ENCODE measurements at places on chromosomes 5 and 9.

DNA sequence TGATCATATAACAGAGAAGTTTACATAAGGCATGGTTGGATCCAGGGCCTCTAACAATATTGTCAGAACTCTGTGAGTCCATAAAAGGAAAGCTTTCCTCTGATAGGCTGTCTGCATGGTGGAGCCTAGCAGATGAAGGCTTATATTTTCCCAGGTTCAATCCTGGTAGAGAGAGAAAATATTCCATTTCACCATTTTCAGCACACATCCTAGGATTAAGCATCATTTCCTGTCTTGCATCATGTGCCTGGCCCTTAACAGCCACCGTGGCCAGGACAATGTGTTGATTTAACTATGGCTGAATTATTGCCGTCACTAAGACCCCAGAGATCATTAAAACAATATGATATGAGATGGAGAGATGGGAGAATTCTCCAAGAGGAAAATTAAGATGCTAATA, 90.9 kb upstream of the GRIA1 start:
- no peak for DNase-seq

- no peak for DNase-seq
Observed at GRCh38 chr9:133583586-133583985, 25.6 kb downstream of the FAM163B start.

GRCh38 chr5:180831139-180832093, 28.8 kb upstream of the MGAT1 start:
- peak; percentile 42 for DNase-seq

- DNase-seq: no peak
Observed at GRCh38 chr9:36788534-36788933, 215.8 kb downstream of the MELK start.

DNA sequence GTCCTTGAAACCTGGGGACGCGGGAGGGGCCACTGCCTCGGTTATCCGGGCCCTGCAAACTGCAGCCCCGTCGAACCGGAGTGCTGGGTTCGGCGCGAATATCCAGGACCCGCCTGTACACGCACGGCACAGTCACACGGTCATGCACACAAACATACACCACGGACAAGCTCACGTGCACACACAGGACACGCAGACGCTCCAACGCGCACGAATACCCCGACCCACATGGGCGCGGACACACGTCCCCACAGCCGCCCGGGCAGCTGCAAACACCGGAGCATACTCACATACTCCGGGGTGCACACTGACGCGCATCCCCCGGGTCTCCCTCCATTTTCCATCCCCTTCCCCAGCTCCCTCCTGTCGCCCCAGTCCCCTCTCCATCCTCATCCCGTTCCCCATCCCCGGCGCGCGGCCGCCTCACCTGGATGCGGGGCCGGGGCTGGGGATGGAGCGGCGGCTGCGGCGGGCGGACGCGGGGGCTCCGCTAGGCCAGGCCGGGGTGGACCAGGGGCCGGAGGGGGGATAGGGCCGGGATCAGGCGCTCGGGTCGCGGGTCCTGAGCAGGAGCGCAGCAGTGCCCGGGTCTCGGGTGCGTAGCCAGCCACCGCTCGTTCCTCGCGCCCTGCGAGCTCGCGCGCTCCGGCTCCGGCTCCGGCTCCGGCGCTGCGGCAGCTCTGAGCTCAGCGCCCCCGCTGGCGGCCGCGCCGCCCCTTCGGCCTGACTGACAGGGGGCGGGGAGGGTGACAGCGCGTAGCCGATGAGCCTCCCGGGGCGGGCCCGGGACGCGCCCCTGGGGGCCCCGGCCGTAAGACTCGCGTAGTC, at the start of the genes EIF4E1B and SNCB:
TSS of gene EIF4E1B (plus strand) at position 823 of the 828 bp plus-strand sequence. CDS start 12,113 bp downstream, outside the sequence.
TSS of gene SNCB (minus strand) at position 682 of the 828 bp plus-strand sequence. CDS start 880 bp downstream, outside the sequence.
- no peak for DNase-seq

DNA sequence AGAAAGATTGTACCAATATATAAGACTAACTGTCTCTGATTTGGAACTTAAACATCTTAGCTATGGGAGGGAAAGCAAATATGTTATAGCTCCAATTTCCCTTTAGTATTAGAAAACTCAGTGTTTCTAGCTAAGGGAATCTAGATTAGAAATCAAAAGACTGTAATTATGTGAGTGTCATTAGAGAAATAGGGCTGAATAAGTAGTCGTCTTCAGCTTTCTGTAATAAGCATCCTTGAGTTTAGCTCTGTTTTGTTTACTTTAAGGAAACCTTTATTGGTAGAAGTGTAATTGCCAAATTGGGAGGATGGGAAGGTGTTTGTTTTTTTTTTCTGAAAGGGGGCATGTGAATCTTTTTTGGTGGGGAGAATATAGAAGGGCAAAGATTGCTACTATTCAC, 5.2 kb downstream of the DMXL1 start:
- no peak for DNase-seq

All from cortex of kidney (tissue), 1 donor.